NCI-H748 treated with DMSO at 0.1 percent for 48 hours (cell line): ENCODE measurements at places on chromosomes 5 and 9.

- no peak for DNase-seq
Observed at GRCh38 chr9:115628426-115628825, 510.5 kb upstream of the TNC start.

- no peak for DNase-seq
Observed at GRCh38 chr5:169656125-169656901, 19.2 kb downstream of the DOCK2 start.

- DNase-seq: peak; percentile 30
Observed at GRCh38 chr5:171157775-171158174, 151.3 kb upstream of the TLX3 start.

DNA sequence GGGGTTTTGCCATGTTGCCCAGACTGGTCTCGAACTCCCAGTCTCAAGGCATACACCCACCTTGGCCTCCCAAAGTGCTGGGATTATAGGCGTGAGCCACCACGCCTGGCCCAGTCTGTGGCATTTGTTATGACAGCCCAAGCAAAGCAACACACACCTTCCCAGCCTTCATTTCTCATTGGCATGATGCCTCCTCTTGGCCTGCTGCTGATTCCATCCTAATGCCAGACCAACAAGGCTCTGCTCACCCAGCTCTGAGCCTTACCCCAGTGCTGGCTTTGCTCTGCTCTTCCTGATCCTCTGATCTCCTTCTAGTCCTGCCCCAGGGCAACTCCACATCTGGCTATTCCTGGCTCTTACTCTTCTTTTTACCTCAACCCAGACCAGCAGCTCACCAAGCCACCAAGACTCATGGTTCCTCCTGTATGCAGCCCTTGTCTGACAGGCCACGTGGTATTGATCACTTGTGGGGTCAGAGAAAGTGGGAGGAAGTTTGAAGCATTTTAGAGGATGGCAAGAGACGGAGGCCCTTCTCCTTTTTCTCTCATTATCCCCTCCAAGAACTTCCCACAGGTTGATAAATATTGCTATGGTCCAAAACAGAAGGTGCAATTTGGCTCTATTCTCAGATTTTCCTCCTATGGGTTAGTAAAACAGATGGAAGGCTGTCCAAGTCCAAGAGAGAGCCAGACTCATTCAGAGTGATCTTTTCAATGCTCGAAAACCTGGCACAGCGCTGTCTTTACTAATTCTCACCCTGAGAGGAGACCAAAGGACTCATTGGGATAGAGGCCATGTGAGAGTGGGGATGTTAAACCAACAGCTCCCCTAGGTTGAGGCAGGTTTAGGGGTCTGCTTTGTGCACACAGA lies 958 bp downstream of the CD180 start:
- DNase-seq: no peak

- DNase-seq: no peak
Observed at GRCh38 chr5:110716247-110717245, 9.9 kb downstream of the TMEM232 start.

GRCh38 chr5:2753452-2754420 lies 2.3 kb upstream of the IRX2 start:
- peak; percentile 84 for DNase-seq

- peak; percentile 82 for DNase-seq
Observed at GRCh38 chr9:135281791-135282737, 194.6 kb downstream of the OLFM1 start.

GRCh38 chr9:4168526-4168925 lies 131.3 kb downstream of the GLIS3 start:
- DNase-seq: no peak

DNA sequence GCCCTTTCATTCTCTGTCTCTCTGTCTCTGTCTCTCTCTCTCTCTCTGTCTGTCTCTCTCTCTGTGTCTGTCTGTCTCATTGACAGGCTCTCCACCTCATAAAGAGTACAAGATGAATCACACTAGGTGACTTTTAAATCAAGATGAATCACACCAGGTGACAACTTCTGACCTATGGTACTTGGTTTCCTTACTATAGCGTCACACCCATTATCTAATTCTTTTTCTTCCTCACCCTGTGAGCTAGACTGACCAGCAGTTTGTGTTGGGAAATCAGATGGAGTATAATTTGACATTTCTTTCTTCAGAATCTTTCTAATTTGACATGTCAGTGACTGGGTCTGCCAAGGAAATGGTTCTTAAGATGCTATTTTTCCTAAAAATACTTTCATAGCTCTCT lies 232.9 kb downstream of the ARRDC3 start:
- DNase-seq: no peak

GRCh38 chr5:35847961-35848360 lies 8.7 kb upstream of the IL7R start:
- DNase-seq: no peak

GRCh38 chr9:72309364-72310133 lies 55.5 kb downstream of the ZFAND5 start:
- DNase-seq: no peak

- DNase-seq: no peak
Observed at GRCh38 chr5:79111387-79111959, at the start of gene BHMT. Gene BHMT (plus strand): TSS chr5:79111809. CDS start chr5:79111886, 77 bp downstream.

- peak; percentile 46 for DNase-seq
Observed at GRCh38 chr5:30561771-30562170, 631.7 kb upstream of the CDH6 start.

GRCh38 chr9:36934478-36935065 lies 99.5 kb downstream of the PAX5 start:
- no peak for DNase-seq

GRCh38 chr5:40261984-40262383 lies 417.7 kb upstream of the PTGER4 start:
- no peak for DNase-seq
